ENCODE measurements at places on chromosomes 12 and 14.

DNA sequence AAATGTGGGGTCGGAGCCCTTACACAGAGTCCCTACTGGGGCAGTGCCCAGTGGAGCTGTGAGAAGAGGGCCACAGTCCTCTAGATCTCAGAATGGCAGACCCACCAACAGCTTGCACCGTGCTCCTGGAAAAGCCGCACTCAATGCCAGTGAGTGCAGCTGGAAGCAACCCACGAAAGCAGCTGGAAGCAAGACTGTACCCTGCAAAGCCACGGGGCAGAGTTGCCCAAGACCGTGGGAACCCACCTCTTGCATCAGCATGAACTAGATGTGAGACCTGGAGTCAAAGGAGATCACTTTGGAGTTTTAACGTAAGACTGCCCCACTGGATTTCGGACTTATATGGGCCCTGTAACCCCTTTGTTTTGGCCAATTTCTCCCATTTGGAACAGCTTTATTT is 12.3 kb downstream of the GTF2A1 start:
- no peak for DNase-seq

- no peak for DNase-seq
These were observed 484 bp downstream of the RIC8B start for GRCh38 chr12:106774808-106775524.

DNA sequence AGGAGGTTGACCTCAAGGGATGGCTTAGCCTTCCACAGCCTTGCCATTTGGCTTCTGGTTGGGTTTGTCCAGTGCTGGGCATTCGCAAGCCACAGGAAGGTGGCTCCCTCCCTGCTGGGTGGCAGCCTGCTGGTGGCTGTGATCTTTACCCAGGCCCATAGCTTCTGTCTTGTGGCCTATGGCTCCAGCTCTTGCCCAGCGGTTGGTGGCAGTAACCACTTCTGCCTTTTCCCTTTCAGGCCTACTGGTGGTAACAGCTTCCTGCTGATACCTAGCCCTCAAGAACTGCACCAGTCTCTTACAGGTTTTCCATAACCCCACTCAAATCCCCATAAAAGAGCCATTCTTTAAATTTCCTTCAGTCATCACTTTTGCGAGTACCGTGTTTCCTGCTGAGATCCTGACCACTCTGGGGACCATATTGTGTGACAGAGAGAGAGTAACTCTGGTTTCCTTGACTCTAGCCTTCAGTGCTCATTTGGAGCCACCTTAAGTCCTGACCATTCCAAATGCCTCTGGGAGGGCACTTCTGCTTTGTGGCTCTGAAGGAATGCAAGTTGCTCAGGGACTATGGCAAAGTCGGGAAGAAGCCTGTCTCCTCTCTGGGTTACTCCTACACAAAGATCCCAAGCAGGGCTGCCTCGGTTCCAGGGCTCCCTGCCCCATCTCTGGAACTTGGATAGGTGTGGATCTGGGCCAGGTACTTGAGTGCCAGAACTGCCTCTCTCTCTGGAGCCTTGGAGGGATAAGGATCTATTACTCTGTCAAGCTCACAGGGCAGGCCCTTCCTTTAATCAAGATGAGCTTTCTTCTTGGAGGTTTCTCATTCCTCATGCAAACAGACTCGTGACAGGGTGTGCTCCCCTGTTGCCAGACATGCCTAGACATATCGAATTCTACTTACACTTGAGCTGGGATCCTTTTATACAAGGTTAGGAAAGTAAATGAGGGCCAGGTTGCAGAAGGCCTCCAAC is 2.9 kb upstream of the NYNRIN start:
- DNase-seq = no peak

DNA sequence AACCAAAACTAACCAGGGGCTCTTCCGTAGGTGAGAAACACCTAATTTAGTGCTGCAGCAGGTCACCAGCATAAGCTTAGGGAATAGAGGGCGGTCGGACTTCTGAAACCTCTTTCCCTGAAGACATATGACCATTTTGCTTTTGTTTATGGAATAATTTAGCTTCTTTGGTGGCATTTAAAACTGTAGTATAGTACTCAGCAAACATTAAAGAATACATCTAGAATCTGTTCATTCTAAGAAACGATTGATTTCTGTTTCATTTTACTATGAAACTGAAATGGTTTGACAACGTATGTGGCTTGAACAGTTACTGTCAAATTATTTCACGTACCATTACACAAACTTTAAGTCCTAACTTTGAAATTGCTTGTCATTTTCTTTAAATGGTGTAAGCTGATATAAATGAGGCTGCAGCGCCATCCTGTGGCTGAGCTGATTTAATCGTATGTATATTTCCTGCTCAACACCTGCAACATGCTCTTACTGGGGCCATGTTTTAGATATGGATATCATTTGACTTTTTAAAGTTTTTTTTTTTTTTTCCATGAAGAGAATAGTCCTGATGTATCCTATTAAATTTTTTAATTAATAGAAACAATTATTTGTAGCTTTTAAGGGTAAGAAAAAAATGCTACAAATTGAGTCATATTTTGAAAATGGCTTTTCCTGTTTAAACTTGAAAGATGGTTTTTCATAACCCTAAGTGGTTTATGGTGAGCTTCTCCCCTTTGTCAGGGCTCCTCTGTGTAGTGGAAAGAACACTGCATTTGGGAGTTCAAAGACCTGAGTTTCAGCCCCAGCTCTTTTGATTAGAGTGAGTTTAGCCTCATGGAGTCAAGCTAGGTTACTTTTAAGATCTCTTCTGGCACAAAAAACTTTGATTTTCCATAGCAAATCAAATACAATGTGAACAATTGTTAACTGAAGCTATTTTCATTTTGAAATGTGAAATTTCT is 27.4 kb downstream of the CFAP54 start:
- DNase-seq = peak; percentile 75

DNA sequence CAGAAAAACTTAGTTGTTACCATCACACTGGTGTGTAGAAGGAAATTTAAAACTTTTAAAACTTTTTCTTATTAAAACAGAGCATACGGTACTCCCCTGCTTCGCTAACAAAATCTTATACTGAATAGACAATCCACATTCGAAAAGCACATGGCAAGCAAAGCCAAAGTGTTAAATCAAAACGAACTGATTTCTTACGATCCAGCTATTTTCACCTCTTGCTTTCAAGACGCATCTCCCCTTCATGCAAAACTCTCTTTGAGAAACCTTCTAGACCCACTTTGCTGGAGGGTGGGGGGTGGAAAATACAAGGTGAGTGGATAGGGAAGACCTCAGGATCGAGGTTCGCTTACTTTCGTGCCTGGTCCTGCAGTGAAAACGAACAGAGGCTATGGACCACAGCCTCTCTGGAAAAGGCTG is 328 bp downstream of the INTS13 start:
- DNase-seq = no peak

DNA sequence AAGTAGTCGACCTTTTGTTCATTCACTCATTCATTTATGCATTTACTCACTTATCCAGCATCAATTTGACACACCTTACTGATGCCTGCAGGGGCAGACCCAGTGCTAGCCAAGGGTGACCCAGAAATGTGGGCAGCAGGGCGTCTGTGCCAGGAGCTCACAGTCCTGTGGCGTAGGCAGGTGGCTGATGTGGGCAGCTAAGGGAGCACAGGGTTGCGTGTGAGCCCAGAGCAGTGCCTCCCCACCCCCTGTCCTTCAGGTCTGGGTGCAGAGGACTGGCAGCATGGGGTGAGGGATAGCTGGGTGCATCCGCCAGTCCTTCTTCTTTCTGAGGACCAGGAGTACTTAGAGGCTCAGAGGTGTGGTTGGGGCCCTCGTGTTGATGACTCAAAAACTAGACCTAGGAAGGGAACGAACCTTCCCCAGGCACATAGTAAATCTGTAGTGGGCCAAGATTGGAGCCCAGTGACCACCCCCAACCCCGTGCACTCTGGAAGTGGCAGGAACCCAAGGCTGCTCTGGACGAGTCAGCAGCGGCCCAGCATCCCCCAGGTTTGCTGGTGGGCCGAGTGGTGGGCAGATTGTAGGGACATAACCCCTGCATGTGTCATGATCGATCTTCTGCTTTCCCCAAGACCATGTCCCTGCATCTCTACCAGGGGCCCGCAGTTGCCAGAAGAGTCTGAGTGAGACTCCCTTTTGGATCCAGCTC is 63.9 kb downstream of the BEGAIN start:
- no peak for DNase-seq

GRCh38 chr14:28608443-28608842 is 158.1 kb upstream of the FOXG1 start:
- DNase-seq = no peak

GRCh38 chr14:37047226-37047625 is 125.2 kb downstream of the SLC25A21 start:
- no peak for DNase-seq

- DNase-seq = no peak
These were observed 20.1 kb upstream of the FGD4 start for GRCh38 chr12:32379213-32379612.

DNA sequence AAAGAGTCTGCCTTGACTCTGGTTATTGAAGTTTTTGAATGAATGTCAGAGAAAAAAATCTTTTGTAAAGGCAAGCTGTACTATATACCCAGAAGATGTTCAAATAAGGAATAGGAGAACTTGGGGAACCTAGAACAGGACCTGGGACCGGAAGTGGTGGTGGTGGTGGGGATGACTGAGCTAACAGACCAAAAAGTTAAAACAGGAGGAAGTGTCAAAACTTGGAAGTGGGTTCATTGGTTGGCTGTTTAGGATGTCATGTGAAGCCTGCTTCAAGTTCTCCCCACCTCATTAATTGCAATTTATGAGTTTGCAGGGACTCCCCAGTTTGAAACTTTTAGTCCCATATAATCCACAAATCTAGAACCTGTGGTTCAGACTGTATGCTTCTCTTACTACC is 26.2 kb downstream of the PLXNC1 start:
- DNase-seq = no peak

GRCh38 chr12:113990250-113991223 is 24.4 kb upstream of the RBM19 start:
- DNase-seq = no peak

DNA sequence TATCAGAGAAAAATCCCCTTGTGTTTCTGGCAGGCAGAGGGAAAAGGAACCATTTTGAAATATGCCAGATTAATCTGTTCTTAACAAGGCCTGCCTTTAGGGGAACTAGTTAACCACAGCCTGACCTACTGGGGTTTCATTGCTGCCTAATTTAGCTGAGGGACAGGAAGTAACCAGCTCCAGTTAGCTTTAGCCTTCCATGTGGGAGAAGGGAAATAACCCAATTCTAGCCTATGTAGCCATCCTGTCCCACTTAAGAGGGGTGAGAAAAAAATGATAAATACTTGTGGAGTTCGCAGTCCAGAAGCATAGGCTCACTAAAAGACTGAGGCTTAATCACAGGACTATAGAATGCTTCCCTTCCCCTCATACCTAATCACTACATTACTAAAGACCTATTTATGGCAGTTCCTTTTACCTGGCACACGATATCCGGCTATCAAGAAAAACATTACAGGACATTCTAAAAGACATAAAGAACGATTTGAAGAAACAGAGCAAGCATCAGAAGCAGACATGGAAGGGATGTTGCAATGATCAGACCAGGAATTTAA is 22.8 kb downstream of the COX8C start:
- DNase-seq = no peak
